ENCODE measurements at places on chromosomes 3 and 15. TPM values are rescaled to one million over a fixed set of nuclear protein-coding genes. Genes with fewer than 3 reads are reported as not detected.

Gene CFAP91
- 0.18 TPM for total RNA-seq

Gene BNC1
- total RNA-seq: 7.3 TPM

Gene PARP9
- 21.9 TPM for total RNA-seq

Gene GNAT1
- total RNA-seq: not detected

Gene SLC22A14
- under 0.01 TPM for total RNA-seq
